Cortex of kidney (tissue), 1 donor: ENCODE measurements at places on chromosomes 1 and 21.

DNA sequence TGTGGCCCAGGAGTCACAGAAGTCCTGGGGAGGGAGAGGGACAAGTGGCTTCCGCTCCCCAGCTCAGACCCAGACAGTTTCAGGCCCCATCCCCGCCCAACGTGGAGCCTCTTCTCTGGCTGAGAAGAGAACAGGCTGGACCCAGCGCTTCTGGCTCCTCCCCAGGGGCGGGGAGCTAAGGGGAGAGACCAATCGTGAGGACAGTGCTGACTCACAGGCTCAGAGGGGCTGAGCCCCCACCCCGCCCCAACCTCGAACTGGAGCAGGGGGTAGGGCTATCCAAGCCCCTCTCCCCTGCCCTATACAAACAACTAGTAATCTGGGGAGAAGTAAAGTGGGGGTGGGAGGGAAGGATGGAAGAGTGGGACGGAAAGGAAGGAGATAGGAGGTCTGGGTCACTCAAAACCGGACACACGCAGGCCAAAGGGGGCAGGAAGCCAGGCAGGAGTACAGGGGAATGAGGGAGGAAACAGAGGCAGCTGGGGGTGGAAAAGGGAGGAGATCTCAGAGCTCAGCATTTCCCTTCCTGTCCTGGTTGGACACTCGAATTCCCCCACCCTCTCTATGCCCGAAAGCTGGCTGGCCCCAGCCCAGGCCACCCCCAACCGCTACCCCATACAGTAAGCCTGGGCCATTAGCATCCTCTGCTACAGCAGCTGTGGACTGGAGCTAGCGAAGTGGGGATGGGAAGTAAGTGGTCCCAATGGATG, at the start of gene SHC1:
Gene SHC1 (minus strand): TSS at position 117 of the 710 bp plus-strand sequence. CDS start 221 bp downstream, outside the sequence.
- DNase-seq = no peak

GRCh38 chr1:162951553-162952315, 90.8 kb upstream of the CCDC190 start:
- no peak for DNase-seq

DNA sequence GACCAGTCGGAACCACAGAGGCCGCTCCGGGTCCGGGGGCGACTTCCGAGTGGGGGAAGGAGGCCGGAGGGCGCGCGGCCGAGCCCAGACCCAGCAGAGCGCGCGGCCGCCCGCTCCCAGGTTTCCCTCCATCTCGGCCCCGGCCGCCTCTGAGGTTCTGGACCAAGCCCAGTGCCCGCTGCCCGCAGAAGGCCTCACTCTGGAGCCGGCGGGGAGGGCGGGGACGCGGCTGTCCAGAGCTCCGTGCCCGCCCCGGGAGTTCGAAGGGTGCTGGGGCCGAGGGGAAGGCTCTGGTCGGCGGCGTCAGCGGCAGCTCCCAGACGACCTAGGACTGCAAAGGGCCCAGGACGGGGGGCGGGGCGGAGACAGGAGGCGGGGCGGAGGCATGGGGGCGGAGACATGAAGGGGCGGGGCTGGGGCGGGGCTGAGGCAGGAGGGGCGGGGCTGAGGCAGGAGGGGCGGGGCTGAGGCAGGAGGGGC, 48.0 kb upstream of the SLC19A1 start:
- DNase-seq = no peak

- no peak for DNase-seq
Observed at GRCh38 chr1:212689196-212689725, 10.4 kb downstream of the BATF3 start.

- DNase-seq = no peak
Observed at GRCh38 chr1:57131701-57132394, 166.0 kb upstream of the C8B start.

GRCh38 chr1:28470146-28470545, 35.7 kb upstream of the RCC1 start:
- DNase-seq = no peak

DNA sequence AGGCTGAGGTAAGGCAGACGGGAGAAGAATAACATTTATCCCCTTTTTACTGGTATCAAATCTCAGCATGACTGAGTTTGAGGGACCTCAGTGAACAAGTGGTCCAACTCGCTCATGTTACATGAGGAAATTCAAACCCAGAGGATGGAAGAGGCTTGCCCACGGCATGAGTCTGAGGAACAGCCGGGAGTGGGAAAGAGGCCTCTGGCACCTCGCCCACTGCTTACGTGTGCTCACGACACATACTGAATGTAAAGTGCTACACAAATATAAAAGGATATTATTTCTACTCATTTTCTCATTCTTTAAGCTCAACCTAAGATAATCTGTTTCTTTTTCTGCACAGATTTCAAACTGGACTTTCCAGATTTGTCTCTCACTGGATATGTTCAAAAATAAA, 14.7 kb downstream of the BEND5 start:
- DNase-seq = no peak

DNA sequence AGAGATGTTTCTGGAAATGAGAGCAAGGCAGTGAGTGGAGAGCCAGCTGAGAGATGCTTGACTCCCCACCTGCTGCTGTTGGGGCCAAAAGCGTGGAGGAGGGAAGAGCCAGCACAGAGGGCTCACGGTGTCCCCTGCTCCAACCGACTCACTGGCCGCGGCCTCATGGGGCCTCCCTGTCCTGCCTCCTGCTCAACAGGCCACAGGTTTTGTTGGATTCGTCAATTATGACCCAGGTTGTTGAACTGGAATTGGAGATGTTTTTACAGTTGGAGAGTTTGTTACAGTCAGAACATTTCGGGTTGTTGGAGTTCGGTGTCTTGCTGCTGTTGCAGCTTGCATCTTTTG, 21.4 kb downstream of the SKI start:
- no peak for DNase-seq

DNA sequence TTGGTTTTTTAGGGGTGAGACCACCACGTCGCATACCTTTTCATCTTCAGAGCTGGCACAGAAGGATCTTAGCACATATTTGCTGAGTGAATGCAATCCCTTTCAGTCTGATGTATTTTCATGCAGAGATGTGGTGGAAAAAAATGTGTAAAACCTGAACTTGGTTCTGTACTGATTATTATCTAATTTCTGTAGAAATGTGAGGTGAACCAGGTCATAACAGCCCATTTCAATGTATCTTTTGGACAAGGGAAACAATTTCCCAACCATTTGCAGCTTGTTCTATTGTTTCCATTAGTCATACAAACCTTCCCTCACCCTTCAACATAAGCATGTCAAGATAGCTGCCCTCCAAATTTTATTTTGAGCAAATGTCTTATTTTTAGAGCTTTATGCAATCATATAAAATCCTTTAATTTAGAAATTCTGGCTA, 46.8 kb upstream of the RUNX1 start:
- DNase-seq = no peak

- DNase-seq = no peak
Observed at GRCh38 chr1:67431869-67432578, 1.8 kb upstream of the SERBP1 start.

- DNase-seq = no peak
Observed at GRCh38 chr1:198132060-198132781, 24.6 kb upstream of the NEK7 start.

- no peak for DNase-seq
Observed at GRCh38 chr1:18302788-18303413, 177.8 kb upstream of the KLHDC7A start.

- DNase-seq = no peak
Observed at GRCh38 chr1:7192453-7192852, 407.2 kb downstream of the CAMTA1 start.

DNA sequence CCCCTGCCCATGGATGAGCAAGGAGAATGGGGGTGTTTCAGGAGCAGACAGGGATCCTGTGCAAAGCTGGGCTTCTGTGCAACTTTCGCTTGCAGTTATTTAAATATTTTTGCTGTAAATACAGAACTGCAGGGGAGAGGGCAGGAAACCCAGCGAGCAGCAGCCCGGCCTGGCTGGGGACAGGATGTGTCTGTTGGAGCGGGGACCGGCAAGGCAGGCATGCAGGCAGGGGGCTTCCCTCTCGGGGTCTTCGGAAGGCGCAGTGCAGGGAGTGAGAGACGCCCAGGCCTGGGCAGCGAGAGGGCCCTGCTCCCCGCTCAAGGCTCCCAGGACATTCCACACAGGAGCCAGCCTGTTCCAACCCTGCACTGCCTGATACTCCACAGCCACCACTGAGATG, 1.7 kb upstream of the AIRE start:
- DNase-seq = no peak

GRCh38 chr1:107949467-107950253, 15.3 kb downstream of the VAV3 start:
- no peak for DNase-seq

DNA sequence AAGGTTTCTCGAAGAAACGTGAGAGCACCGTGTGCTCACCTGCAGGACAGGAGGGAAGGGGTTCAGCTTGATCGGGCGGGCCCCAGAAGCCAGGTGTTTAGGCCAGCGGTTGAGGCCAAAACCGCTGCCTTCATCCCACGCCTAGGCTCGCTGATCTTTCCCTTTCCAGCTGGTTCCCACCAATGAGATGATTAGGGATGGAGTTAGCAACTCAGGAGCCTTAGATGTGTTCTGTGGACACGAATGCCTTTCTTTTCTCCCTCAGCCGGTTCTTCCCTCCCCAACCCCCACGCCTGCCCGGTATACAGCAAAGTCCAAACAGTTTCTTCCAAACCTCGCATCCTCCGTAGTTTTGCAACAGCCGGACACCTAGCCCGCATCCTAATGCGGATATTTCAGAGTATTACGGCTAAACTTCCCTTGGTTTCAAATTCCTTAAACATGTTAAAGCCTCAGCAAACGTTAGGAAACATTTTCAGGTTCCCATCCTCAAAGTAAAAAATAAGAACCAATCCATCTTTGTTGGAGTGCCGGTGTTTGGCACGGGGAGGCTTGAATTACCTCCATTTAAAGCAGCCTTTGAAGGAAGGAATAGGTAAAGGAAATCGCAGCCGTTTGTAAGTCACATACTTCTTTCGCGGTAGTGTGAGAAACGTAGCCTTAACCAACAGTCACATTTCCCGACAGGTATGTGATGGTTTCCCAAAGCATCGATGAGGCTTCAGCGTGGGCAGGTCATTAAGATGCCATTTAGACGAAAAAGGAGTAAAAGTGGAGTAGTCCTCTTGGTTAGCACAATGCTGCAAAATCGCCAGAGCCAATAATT, 1.1 kb downstream of the LRRC8C start:
- DNase-seq = no peak

DNA sequence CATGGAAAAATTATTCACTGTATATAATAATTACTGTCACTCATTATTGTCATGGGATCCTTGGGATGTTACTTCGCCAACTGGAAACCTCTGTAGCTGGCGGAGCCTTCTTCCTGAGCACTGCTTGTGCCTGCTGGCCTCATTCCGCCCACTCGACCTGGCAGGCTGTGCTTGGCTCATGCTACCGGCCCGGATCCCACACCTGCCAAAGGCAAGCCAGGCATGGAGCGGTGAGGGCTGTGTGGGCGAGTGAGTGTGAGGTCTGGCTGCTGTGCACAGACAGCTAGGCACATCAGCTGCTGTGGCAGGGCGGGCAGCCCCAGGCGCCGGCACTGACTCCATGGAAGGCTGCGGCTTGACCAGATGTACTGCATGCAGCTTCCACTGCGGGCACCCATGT, 78.4 kb downstream of the DISP1 start:
- no peak for DNase-seq

DNA sequence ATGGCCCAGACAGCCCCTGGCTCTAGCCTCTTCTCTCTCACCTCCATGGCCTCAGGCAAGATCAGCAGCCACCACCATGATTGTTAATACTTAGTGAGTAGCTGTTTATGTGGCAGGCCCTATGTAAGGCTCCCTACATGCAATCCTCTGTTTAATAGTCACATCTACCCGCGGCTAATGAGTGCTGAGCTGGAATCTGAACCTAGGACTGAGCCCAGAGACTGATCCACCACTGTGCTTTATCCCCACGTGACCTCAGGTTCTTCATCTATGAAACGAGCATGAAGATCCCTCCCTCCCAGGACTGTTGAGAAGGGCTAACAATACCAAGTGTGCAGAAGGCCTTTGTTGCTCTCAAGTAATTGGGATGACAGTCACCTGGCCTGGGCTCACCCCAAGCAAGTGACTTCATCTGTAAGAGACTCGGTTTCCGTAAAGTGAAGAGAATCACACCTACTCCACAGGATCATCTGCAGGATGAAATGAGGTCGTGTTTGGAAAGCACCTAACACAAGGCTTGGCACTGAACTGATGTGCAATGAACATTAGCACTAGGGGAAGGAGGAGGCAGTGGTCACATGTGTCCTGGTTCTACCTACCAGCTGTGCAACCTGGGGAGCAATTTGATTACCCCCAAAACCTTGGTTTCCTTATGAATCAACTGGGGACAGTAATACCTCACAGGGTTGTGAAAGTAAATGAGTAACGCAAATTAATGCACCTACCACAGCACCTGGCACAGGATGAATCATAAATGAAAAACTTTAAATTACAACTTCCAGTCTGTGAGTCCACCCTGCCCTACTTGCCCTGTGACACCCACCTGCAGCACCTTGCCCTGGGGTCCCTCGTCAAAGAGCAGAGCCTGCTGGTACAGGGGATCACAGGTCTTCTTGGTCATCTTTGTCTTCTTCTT, 37.2 kb downstream of the RIMS3 start:
- no peak for DNase-seq

GRCh38 chr1:90127288-90127953, 132.5 kb downstream of the ZNF326 start:
- no peak for DNase-seq

DNA sequence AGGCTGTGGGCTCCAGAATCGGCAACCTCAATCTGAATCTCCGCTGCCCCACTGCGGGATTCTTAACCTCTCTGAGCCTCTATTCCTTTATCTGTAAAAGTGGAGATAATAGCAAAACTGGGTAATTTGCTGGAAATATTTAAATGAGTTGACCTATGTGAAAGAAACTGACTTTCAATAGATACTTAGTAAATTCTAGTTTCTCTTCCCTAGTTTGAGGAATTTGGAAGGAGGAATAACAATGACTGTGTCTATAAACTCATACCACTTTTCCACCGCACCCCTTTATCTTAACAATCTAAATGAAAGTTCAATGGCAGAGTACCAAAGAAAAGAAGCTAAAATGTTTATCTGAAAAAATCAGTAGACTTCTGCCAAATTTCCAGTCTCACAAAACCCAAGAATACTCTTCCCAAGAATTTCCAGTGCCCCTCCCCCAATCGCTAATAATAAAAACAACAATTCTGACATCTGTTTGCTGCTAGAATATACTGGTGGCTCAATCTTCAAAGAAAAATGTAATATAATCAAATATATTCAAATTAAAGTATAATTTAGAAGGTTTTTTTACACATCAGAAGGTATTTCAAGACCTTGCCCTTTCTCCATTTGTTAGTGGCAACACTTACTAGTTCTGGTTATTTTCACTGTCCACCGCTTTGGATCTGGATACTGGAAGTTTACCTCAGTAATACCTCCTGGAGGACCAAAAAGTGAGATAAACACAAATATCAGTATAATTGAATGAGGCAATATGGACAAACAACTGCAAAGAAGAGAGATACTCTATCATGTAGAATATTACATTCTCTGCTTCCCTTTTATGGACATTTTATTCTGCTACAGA, 171.2 kb downstream of the LTN1 start:
- no peak for DNase-seq

DNA sequence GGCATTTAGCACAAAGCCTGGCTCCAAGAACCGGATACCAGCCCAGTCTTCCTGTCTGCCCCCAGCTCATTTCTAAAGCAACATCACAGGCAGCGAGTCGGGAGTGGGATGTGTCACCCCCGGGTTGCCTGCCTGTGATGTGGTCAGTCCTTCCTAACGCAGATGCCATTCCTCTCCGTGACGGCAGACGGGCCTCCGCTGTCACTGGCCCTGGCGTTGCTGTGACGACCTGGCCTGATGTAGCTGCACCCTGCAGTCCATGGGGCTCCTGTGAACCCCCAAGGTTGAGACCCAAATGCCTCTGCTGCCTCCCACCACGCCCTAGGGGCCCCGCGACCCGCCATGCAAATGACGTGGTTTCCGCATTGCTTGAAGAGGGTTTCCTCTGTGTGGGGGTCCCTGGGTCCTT, 12.3 kb downstream of the TNFRSF1B start:
- no peak for DNase-seq

- no peak for DNase-seq
Observed at GRCh38 chr1:100506217-100506616, 31.7 kb upstream of the GPR88 start.
